ENCODE measurements at places on chromosomes 7 and 10. TPM values are rescaled to one million over a fixed set of nuclear protein-coding genes. Genes with fewer than 3 reads are reported as not detected.

SPAM1 gene
- not detected for total RNA-seq

GRM3 gene
- total RNA-seq: not detected

DRGX gene
- not detected for total RNA-seq

FFAR4 gene
- total RNA-seq: not detected

GPR37 gene
- total RNA-seq: 2.9 TPM

CALML3 gene
- 9.2 TPM for total RNA-seq

UPK3B gene
- 1.4 TPM for total RNA-seq

NXPH1 gene
- not detected for total RNA-seq

RADIL gene
- total RNA-seq: not detected

FAM25C gene
- 13.7 TPM for total RNA-seq

LIPN gene
- 5.8 TPM for total RNA-seq

ADGRA1 gene
- total RNA-seq: not detected

TRIM4 gene
- 23.9 TPM for total RNA-seq

TSPAN12 gene
- total RNA-seq: 2.1 TPM

KLF14 gene
- total RNA-seq: not detected

MOGAT3 gene
- total RNA-seq: not detected

EVX1 gene
- not detected for total RNA-seq

ADRB1 gene
- total RNA-seq: 7.9 TPM

PPP1R17 gene
- total RNA-seq: not detected

HSPA14 gene
- total RNA-seq: 10.2 TPM

ACTL6B gene
- not detected for total RNA-seq

PLEKHS1 gene
- total RNA-seq: not detected

GPNMB gene
- 83.7 TPM for total RNA-seq

NPY4R gene
- not detected for total RNA-seq

CHST15 gene
- total RNA-seq: 31.5 TPM

GAD2 gene
- total RNA-seq: not detected

SOSTDC1 gene
- total RNA-seq: not detected

FGFR2 gene
- total RNA-seq: 20.2 TPM

Data from nasal cavity respiratory epithelium epithelial cell of viscerocranial mucosa (primary cell).